ENCODE measurements at places on chromosomes 6 and 20.

GRCh38 chr6:136333824-136334464 lies 44.3 kb upstream of the BCLAF1 start:
- DNase-seq = no peak

DNA sequence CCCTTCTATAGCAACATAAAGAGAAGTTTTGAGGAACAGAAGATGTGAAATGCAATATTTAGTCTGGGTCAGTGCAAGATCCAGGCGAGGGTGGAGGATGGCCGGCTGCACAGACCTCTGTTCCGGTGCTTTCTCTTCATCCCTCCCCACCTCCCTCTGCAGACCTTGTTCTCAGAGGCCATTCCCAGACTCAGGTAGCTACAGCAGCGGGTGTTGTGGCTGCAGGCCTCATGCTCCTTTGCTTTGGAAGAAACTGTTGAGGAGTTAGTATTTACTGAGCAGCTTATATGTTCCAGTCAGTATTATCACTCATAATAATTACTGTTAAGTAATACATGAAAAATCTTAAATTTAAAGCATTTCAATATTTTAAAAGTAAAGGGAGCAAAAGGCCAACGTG lies 1.7 kb downstream of the BTN3A3 start:
- no peak for DNase-seq

DNA sequence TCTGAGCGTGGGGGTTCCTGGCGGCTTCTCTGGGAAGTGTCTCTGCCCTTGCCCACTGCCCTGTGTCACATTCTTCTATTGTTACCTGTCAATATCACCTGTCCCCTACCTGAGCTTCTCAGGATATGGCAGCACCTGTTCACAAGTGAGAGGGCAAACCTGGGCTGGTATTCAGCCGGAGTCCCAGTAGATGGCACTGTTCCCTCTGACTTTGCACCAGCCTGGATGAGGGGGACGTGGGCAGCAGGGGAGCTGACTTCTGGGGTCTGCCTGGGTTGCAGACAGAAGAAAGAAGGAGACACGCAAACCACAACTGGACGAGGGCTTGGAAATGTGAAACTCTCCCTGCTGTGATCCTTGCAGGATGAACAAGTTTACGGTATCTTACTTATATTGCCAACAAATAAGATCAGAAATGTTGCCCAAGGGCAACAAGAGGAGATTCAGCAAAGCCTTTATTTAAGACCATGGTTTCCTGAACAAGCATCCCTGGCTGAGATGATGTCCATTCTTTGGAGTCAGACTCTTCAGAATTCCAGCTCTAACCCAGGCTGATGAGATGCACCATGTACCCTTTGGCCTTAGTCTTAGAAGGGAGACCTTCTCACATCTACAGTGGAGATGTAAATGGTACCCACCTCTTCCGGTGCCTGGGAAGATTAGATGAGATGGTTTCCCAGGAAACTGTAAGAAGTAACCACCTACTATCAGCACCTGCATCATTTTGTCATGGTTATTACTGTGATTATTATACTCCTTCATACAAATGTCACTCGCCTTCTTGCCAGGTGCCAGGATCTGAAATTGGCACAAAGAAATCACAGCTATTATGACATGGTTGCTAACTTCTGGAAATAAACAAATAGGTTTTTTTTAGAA lies 400.0 kb upstream of the CDH4 start:
- DNase-seq = no peak

- no peak for DNase-seq
Measured at GRCh38 chr6:79625746-79626145, 5.4 kb upstream of the SH3BGRL2 start.

GRCh38 chr20:24459733-24460132 lies 9.7 kb upstream of the SYNDIG1 start:
- DNase-seq = no peak

GRCh38 chr20:43415661-43416430 lies 41.9 kb upstream of the SRSF6 start:
- no peak for DNase-seq

DNA sequence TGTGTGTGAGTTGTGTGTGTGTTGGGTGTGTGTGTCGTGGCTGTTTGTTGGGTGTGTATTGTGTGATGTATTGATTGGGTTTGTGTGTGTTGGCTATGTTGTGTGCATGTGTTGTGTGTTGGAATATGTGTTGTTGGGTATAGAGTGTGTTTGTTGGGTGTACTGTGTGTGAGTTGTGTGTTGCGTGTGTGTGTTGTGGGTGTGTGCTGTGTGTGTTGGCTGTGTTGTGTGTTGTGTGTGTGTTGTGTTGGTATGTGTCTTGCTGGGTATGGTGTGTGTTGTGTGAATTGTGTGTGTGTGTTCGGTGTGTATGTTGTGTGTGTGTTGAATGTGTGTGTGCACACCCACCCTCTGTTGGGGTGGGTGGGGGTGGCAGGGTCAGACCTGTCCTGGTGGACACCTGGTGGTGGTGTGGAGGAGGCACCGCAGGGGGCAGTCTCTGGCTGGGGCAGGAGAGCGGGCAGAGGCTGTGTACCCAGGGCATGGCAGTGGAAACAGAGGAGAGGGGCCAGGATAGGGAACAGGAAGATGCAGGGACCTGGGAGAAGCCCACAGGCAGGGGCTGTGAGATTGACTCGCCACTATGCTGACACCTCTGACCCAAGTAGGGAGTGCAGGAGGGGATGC lies 25.5 kb upstream of the PXDC1 start:
- DNase-seq = no peak
